ENCODE measurements at places on chromosomes 1 and 21.

DNA sequence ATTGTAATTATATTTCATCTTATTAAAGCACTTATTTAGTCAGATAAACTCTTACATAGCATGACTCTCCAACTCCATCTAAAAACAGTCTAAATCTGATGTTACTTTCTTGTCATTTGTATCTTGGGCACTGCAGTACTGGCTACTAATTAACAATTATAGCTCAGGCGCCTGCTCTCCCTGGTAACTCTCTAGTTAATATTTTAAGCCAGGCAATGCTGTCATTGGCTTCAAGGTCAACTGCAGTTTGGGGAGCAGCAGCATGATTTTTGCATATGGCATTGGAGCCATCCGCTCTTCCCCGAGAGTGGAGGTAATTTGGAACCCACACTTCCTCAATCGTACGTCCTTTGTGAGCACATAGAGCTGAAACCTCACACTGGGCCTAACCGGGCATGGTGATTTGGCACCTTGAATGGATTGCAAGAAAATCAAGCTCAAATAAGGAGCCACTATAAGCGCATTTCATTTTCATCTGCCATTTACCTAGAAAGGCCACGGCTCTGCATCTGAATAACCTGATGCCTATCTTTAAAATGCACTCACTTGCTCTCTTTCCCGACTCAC, 187.7 kb downstream of the KAZN start:
- DNase-seq = no peak

DNA sequence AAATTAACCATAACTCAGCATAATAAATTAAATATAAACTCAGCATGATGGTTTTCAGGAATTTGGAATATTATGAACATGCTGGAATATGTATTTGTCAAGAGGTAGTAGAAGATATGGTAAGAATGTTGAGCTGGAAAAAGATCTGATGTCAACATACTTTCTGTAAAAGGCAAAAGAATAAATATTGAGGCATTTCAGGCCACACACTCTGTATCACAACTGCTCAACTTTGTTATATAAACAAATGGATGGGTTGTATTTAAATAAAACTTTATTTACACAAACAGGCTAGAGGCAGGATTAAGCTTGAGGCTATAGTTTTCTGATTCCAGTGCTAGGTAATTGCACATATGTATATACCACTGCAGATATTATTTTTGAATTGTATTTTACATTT, 1409.4 kb downstream of the MRPL39 start:
- no peak for DNase-seq

- no peak for DNase-seq
Observed at GRCh38 chr1:95506736-95507414, 272.9 kb downstream of the RWDD3 start.

GRCh38 chr1:192601143-192601542, 25.6 kb downstream of the RGS1 start:
- DNase-seq = no peak

DNA sequence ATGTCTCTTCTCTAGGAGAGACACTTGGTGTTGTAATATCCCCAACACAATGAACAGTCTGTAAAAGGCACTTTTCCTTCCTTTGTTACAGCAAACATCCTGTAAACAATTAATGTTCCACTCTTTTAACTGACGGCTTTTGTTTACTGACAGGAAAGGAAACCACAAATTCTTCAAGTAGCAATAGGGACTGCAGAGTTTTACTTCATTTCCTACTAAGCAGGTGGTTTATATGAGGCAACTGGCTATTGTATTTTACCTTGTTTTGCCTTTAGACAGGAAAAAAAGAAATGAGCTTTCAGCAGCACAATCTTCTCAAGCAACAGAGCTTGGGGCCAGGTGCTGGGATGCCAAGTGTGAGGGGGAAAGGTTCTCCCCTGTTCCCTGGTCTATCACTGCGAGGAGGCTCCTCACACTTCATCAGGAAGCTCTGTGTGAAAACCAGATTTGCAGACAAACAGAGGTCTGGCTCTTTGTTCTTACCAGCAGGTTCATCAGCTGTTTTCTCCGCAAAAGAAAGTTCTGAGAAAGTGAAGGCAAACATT, 51.2 kb downstream of the SIPA1L2 start:
- DNase-seq = no peak

DNA sequence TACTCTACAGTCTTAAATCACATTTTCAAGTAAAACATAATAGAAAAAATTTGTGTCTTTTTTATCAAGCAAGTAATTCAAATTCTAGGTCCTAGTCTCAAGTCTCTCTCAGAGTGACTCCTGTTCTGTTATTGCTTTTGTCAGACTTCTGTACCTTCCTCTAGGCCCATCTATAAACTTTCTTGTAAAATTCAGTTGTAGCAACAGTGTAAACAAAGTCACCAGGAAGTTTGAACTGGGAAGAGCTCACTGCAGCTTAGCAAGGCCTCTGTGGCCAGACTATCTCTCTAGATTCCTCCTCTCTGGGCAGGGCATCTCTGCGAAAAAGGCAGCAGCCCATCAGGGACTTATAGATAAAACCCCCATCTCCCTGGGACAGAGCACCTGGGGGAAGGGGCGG, 13.5 kb upstream of the ZNF678 start:
- no peak for DNase-seq

DNA sequence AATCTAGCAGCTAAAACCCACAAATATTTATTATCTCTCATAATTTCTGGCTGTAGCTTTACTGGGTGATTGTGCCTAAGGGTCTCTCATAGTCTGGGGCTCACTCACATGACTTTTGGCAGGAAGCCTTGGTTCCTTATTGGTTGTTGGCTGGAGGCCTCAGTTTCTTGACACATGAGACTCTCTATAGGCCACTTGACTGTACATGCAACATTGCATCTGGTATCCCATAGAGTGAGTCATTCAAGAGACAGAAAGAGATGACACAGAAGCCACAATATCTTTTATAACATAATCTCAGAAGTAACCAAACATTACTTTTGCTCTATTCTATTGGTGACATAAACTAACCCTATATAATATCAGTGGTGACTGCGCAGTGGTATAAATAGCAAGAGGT, 128.5 kb upstream of the HNRNPU start:
- no peak for DNase-seq

DNA sequence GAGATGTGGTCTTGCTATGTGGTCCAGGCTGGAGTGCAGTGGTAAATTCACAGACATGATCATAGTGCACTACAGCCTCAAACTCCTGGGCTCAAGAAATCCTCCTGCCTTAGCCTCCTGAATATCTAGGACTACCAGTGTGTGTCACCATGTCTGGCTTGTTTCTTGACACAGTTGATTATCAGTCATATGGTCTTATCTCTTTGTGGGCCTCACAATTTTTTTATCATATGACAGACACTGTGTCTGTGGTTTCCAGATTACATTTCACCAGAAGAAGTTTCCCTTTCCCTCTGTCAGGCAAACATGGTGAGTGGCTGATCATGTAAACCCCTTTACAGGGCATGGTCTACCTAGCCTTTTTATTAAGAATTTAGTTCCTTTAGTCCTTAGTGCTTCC, 96.1 kb downstream of the HFM1 start:
- no peak for DNase-seq

- no peak for DNase-seq
Observed at GRCh38 chr1:153959454-153959853, 1.0 kb upstream of the CRTC2 start.

- no peak for DNase-seq
Observed at GRCh38 chr21:34970167-34970500, 79.0 kb downstream of the RUNX1 start.
